ENCODE measurements at places on chromosomes 3 and 15.

DNA sequence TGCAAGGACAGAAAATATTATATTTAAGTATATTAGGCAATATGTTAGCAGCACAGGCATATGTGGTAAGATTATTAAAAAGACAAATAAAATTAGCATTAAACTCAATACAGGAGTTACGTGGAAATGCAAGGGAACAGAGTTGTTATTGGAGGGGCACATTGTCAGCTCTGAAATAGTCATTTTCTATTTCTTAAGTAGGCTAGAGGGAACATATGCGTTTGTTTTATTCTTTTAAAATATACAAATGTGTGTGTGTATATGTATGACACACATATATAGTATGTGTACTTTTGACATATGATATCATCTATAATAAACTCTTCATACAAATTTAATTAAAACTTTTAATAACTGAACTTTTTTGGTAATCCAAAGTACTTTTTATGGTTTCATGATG, 22.8 kb upstream of the VEPH1 start:
- no peak for DNase-seq

- no peak for DNase-seq
These were observed 180.2 kb upstream of the CDIN1 start for GRCh38 chr15:36399276-36399675.

DNA sequence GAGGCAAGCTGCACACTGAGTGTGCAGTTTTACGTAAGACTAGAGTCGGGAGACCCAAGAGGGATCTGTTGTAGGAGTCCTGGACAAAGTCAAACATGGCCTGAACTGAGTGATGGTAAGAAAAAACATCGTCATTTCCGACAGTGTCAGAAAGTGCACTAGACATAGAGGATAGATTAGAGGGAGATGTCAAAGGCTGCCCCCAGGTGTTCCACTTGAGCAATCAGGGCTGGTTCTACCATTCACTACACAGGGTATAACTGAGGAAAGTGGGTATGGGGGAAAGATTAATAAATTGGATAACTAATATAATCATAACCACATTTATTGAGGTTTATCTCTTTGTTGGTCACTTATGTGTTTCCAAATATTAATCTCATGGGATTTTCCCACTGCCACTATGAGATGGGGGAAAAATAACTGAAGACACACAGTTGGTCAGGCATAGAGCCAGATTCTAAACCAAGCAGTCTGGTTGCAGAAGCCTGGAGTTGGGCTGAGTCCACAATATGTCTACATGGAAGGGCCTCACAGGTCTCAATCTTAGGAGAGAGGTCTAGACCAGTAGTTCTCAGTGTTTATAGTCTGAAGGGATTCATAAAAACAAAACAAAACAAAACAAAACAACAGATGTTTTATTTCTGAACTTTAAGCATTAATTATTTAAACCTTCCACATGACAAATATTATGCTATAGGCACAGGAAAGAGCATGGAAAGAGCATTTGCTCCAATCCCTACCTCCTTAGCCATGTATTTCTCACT, 766.5 kb downstream of the NTRK3 start:
- no peak for DNase-seq

DNA sequence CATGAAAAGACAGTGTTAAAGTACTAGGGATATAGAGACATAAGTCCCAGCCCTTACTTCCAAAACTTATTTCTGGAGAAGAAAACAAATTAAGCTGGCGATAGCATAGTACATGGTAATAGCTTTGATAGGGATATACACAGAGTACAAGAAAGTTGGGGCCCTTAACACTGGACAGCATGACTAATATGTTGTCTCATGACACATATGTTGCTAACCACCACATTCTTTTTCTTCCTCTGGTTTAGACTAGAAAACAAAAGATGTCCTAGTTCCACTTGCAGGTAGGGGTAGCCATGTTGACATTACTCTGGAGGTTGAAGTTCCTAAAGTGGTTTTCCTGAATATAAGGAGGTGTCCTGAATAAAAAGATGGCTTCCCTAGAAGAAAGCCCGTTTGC, 75.3 kb downstream of the RFX7 start:
- no peak for DNase-seq

- no peak for DNase-seq
These were observed 19.3 kb upstream of the ZNF148 start for GRCh38 chr3:125394406-125394805.

DNA sequence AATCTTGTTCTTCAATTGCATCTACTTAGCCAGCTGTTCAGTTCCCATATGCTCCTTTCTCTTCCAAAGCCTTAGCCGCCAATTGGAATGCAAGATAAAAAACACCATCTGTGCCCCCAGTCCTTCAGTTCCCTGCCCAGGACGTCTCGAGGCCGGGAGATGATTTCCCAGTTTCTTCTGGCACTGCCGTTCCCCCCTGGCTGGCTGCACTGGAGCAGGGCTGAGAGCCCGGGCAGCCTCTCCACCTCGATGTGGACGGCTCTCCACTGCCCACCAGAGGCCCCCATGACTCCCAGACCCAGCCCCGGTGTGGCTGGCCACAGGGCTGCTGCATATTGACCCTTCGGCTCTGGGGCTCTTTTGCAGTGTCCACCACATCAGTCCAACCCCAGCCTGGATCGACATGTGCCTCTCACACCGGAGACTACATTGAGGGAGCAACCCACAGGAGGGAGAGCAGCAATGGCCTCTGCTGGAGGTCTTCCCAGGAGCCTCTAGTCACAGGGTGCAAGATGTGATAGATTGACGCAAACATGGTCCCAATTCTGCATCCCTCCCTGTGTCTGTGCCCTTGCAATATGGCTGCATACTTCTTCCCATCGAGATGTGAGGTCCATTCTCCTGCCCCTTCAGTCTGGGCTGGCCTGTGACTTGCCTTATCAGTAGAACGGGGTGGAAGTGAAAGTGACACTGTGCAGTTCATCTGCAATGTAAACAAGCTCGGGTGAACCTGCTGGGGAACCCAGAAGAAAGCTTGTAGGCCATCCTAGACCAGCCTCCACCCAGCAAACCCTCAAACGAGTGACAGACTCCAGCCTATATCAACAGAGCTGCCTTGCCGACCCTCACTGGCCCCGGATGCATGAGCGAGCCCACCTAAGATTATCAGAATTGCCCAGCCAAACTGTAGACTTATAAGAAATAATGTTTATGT, 52.3 kb upstream of the PRR20G start:
- no peak for DNase-seq

- DNase-seq = no peak
These were observed 293.3 kb upstream of the RGMA start for GRCh38 chr15:93382200-93382820.

GRCh38 chr15:80733460-80733859, 38.4 kb downstream of the ABHD17C start:
- no peak for DNase-seq

- peak; percentile 53 for DNase-seq
These were observed 436.1 kb downstream of the CHL1 start for GRCh38 chr3:632571-633170.

DNA sequence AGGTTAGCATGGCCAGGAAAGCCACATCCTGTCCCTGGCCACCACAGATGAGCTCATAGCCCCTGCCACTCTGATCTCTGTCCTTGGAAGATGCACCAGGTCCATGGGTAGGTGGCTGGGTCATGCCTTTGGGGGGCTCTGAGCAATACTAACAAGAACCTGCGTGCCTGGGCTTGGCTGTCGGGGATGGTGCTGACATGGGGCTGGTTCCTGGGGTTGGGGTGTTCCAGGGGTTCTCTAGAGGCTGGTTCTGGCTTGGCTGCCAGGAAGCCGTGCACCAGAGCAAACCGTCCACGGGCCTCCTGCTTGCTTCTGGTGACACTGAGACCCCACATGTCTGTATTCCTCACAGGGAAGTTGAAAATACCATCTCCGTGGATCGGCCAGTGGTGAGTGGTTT, 44.1 kb downstream of the CAPN3 start:
- no peak for DNase-seq

- no peak for DNase-seq
These were observed 28.0 kb downstream of the OSBPL10 start for GRCh38 chr3:31953091-31953490.

- DNase-seq = no peak
These were observed 441.9 kb downstream of the ZIC1 start for GRCh38 chr3:147851062-147851461.

DNA sequence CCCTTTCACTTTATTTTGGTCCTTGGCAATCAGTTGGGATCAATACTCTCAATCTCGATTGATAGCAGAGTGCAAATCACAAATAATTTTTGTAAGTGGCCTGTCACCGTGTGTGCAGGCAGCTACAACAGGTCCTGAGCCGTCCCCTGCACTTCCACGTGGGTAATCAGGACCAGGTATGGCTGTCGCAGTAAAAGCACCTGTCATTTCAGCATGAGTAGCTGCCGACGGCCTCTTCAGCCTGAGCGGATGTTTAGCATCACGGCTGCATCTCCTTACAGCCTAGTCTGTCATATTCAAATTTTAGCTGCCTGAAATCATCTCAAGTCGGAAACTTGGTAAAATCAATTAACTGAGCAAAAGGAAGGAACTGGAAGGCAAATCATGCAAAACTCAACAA, 53.0 kb upstream of the FOXP1 start:
- no peak for DNase-seq

GRCh38 chr3:194312743-194313281, 38.3 kb downstream of the CPN2 start:
- DNase-seq = no peak

- no peak for DNase-seq
These were observed 27.1 kb upstream of the MGLL start for GRCh38 chr3:127849368-127849767.

DNA sequence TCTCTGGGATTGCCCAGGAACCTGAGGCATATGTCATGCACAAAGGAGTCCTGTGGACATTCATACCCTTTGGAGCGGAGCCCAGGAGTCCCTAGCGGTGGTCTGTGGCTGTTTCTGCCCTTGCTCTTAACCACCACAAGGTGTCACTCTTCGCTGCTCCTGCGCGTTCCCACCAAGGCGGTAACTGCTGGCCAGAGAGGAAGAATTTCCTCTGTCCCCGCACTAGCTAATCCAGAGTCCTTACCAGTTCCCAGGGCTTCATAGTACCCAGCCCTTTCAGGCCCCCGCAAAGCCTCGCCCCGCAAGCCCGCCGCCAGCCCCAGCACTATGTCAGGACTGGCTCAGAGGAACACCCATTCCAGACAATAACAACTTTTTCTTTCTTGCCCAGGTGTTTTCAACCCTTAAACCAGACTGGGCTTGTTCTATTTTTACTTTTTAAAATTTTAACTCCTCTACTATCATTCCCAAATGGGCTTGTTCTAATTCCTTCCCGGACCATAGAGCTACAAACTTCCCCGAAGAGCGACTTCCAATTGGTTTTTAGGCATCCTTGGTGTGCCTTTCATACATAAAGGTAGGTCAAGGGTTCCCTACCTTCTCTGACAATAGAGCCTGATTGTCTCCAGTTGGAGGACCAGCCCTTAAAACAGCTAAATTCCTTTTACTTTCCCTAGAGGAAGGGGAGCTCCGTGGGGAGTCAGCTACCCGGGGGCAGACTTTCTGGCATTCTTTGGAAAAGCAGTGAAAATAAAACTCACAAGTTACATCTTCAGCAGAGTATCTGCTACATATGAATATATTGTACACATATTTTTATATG, 31.8 kb upstream of the ZNF774 start:
- peak; percentile 69 for DNase-seq
